Endodermal cell (in vitro differentiated cells): ENCODE measurements at places on chromosomes 1 and 21. TPM values are rescaled to one million over a fixed set of nuclear protein-coding genes. Genes with fewer than 3 reads are reported as not detected.
A peak's percentile ranks its signal among the peaks of the same experiment; 100 is the strongest.

DNA sequence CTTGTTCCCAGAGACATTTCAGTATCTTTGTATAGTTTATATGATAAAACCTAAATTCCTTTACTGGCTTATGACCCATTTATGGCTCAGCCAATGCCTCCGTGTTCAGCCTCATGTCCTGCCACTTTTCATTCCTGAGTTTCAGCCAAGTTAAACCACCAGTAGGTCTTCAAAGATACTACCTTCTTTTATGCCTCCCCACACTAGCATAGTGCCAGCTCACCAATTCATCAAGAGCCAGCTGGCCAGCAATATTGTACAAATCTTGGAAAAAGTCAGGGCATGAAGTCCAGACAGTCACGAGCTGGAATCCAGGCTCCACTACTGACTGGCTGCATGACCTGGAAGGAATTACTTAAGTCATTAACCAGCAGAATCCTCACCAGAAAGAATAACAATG is 446.0 kb downstream of the GPATCH2 start:
- H3K36me3 ChIP-seq: no peaks in the 10 kb centered on the region
- H3K4me1 ChIP-seq: no peaks in the 10 kb centered on the region
- no peak overlapping the region for H3K27ac ChIP-seq
- H3K27me3 ChIP-seq: no peaks in the 10 kb centered on the region
- no peak overlapping the region for H3K4me3 ChIP-seq

DNM3 gene
- total RNA-seq: 0.28 to 0.57 TPM (median 0.53 TPM) in 3 replicates

- H3K27me3 ChIP-seq: no peaks in the 10 kb centered on the region
- peaks cover 5% of the 10 kb centered on the region for H3K4me1 ChIP-seq
- H3K36me3 ChIP-seq: no peaks in the 10 kb centered on the region
- DNase-seq: no peak
- H3K4me3 ChIP-seq: no peak overlapping the region
These were observed 32.1 kb upstream of the CCDC190 start for GRCh38 chr1:162892906-162893611.

- no peak for DNase-seq
- H3K36me3 ChIP-seq: no peaks in the 10 kb centered on the region
- H3K4me3 ChIP-seq: no peak overlapping the region
- no peak overlapping the region for H3K27ac ChIP-seq
- H3K4me1 ChIP-seq: no peaks in the 10 kb centered on the region
- H3K27me3 ChIP-seq: no peaks in the 10 kb centered on the region
These were observed 125.2 kb downstream of the SYF2 start for GRCh38 chr1:25106976-25107642.

DNA sequence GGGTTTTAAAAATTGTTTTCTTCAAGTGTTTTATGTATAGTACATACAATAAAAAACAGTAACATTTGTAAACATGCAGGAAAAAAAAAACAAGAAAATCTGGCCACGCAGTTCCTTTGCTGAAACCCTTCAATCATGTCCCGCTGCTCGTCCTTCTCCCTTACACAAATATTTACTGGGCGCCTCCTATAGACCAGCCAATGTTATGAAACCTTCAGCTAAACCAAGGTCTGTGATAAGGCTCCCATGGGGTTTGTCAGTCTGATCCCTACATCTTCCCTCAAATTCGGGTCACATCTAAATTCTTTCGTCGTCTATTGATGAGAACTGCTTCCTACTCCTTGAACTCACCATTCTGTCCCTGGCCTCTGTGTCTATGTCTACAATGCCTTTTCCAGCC is 583.9 kb downstream of the SMYD3 start:
- no peak overlapping the region for H3K27ac ChIP-seq
- H3K27me3 ChIP-seq: no peaks in the 10 kb centered on the region
- H3K36me3 ChIP-seq: no peaks in the 10 kb centered on the region
- no peak overlapping the region for H3K4me3 ChIP-seq
- no peaks in the 10 kb centered on the region for H3K4me1 ChIP-seq

FCGR2B gene
- not detected in 2 replicates for total RNA-seq

SPAG17 gene
- 3.2 to 5.8 TPM (median 5.0 TPM) in 3 replicates for total RNA-seq

GRCh38 chr1:180236698-180237509 is 6.8 kb downstream of the LHX4 start:
- no peak overlapping the region for H3K27ac ChIP-seq
- H3K4me1 ChIP-seq: peaks cover 3% of the 10 kb centered on the region
- no peak for DNase-seq
- peaks cover 100% of the 10 kb centered on the region for H3K27me3 ChIP-seq

DNA sequence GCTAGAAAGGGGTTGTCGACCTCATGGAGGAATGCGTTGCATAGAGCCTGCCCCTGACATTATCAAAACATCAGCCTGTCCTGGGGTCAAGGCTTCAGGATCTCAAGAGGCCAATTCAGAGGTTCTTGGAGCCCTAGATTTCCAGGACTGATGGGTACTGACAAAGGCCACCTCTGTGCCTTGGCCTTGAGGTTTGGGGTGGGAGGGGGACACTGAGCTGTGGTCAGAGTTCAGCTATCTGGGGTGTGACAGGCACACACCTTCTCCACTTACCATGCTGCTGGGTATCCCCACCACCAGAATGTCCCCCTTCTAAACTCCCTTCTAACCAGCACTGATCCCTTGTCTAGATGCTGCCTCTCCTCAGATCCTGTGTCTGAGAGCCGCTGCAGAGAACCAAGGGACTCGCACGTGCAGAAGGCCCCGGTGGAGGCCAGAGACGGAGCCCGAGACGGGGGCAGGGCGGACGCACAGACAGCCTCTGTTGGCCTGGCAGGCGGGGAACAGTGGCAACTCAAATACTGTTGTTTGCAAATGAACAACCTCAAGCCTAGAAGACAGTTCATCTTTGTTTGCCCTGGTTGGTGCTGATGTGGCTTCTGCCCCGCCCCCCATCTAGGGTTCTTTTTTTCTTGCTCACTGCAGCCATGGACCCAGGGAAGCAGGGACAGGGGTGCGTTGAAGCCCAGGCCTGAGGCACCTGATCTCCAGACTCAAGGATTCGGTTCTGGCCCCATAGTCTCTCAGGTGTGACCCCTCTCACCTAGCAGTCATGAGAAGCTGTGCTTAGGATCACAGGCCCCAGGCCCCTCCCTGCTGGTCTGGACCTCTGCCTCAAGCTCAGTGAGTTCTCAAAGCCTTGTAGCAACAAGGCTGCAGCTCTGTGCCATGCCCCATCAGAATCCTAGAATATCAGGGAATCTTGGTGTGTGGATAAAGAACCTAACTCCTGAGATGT is 28.1 kb upstream of the CSF1 start:
- no peaks in the 10 kb centered on the region for H3K27me3 ChIP-seq
- peaks cover 12% of the 10 kb centered on the region for H3K4me1 ChIP-seq

ZBTB8A gene
- 21.4 and 22.6 TPM in 2 replicates for total RNA-seq

- peaks cover 12% of the 10 kb centered on the region for H3K4me1 ChIP-seq
- no peak for DNase-seq
- H3K27ac ChIP-seq: peak overlapping the region; percentile 83
These were observed 24.7 kb upstream of the ADGRB2 start for GRCh38 chr1:31788825-31789256.

OR6N1 gene
- total RNA-seq: not detected in 3 replicates
